D341Med (cell line): ENCODE measurements at places on chromosomes 2 and 18.

DNA sequence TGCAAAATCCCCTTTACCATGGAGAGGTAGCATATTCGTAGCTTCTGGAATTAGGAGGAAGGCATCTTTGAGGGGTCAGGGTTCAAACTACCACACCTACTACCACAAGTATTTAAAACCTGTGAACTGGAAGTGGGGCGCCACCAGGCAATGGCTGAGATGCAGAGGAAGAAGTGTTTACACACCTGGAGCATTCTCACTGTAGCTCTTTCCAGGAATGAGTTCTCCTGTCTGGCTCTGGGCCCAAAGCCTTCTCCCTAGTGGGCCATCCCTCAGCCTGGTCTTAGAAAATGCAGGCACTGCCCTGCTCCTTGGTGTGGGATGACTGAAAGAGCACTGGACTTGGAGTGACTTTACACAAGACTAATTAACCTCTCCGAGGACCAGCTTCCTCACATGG, 30.7 kb upstream of the FOXI3 start:
- DNase-seq: no peak

GRCh38 chr18:43662657-43663056, 385.4 kb upstream of the SYT4 start:
- no peak for DNase-seq

DNA sequence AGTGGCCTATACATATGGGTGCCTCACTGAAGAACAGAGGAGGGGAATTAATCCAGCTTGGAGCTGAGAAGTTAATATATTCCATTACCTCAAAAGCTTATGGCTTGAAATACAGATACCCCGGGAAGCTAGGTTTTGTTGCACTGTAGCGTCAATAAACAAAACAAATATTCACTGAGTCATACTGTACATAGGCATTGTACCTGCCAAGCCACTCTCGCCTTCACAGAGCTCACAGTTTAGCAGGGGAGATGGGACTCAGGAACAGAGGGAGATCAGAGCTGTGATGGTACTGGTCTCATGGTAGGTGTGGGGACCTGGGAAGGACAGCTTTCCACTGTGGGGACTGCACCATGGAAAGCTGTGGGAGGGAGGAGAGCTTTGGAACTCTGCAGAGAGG, 111.2 kb upstream of the ST6GAL2 start:
- no peak for DNase-seq

- DNase-seq: no peak
Measured at GRCh38 chr18:56962322-56962721, 184.6 kb upstream of the BOD1L2 start.

- DNase-seq: no peak
Measured at GRCh38 chr2:136086253-136087016, 31.5 kb downstream of the CXCR4 start.

GRCh38 chr2:146997488-146997887, 847.3 kb upstream of the ACVR2A start:
- DNase-seq: no peak

- no peak for DNase-seq
Measured at GRCh38 chr2:21412944-21413443, 289.2 kb downstream of the TDRD15 start.

- no peak for DNase-seq
Measured at GRCh38 chr2:112725545-112726457, 5.0 kb downstream of the NT5DC4 start.

DNA sequence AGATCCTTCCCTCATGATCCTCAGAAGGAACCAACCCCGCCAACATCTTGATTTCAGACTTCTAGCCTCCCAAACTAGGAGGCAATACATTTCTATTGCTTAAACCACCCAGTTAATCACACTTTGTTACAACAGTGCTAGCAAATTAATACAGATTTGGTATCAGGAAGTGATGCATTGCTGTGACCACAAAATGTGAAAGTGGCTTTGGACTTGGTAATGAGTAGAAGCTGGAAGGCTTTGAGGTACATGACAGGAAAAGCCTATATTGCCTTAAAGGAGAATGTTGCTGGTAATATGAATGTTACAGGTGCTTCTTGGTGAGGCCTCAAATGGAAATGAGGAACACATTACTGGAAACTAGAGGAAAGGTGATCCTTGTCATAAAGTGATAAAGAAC, 260.3 kb downstream of the SATB2 start:
- DNase-seq: no peak

DNA sequence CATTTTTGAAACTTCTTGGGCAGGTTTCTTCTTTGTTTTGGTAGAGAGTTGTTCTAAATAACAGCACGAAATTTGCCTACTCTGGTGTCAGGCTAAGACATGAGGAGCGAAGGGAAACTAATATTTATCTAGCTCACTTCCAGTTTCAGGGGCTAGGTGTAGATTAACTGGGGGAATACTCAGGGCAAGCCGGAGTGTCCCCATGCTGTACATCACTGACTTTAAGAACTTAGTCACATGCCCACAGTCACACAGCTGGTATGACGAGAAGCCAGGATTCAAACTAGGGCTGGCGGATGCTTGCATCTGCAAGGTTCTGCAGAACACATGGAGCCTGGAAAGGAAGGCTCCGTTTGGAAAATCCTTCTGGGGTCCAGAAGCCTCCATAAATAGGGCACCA, 133.3 kb downstream of the ALPK2 start:
- no peak for DNase-seq

DNA sequence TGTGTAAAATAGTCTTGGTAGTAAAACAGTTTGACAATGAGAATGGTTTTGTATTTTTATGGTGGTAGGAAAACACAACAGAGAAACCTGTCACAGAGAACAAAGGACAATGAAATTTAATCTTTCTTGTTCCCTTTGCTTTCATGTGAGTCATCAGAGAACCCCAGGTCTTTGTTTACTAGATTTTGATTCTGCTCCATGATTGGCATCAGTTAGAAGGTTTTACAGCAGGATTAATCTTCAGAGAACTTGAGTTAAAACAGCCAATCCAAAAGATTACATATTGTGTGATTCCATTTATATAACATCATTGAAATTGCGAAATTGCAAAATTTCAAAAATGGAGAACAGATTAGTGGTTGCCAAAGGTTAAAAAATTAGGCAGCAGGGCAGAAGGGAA, 2.5 kb downstream of the APLF start:
- DNase-seq: no peak

DNA sequence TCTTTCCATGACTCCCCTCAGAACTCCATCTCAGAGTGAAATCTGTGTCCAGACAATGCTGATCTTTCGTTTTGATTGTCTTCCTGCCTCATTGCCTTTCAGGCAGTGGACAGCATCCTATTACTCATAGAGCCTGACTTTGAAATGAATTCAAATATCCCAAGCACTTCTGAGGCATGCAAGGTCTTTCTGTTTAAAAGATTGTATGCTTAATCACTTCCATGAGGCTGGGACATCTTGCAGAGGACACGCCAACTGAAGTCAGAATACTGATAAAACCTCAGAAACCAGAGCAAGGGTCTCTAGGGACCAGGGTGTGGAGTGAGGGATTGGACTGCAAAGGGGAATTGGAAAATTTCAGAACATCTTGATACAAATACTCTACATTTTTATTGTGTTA, 836.5 kb upstream of the ID2 start:
- no peak for DNase-seq

GRCh38 chr18:24010673-24011072, 3.9 kb upstream of the TTC39C start:
- no peak for DNase-seq

DNA sequence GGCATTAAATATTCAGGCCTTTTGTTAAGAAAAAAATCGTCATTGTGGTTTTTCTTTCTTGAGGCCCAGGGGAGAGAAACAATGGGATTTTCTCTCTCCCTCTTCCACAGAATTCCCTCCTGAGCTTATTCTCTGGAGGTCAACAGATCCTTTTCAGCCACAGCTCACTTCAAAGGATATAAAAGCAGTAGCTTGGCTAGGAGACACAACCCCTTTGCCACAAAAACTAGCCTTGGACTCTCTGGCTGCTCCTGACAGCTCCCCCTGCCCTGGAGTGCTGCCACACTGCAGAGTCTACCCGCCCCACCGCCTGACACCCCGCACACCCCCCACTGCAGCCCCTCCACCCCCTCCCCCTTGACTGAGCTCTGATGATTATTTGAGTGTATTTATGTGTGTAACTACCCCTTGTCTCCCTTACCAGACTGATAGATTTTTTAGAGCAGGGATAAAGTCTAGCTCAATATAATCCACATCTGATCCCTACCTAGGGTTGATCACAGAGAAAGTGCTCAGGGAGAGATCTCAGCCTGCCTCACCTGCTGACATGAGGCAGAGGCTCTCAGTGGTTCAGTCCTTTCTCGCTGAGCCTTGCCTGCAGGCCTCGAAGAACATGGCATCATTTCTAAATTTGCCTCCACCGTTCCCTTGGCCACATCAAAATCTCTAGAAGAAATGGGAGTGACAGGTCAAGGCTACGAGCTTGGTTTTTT, 132.2 kb upstream of the SP5 start:
- no peak for DNase-seq

DNA sequence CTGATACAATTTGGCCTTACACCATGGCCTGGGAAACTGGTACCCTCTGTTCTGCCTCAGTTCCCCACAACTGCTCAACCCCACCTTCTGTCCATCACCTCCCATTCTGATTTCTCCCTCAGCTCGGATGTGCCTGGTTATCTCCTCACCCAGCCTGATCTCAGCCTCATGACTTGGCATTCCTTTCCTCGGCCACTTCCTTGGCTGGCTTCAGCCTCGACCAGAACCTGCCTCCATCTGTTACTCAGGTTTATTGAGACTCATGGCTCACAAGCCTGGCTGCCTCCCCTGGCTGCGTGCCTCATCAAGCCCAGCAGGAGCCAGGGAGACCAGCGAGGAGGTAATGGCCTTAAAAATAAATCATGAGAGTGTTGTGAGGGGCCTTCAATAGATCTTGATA, 356.2 kb upstream of the SPRED2 start:
- DNase-seq: no peak

DNA sequence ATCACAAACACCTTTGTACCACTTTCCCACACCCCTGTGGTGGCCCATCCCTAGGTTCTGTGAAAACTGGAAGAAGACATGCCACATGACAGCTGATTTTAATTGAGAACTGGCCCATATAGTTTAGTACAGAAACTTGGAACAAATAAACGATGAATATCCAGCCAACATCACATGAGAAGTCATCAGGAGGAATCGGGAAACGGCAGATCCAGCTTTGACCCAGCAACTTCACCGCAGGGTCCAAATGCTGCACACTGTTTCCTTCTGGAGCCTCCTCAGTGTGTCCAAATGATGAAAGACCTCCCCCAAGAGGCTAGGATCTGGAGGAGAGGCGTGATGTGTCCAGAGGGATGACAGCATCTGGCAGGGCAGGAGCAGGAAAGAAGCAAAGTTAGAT, 75.5 kb downstream of the COPS8 start:
- no peak for DNase-seq

GRCh38 chr2:215717501-215718381, 281.9 kb upstream of the FN1 start:
- no peak for DNase-seq

- no peak for DNase-seq
Measured at GRCh38 chr18:11658989-11659388, 30.1 kb upstream of the GNAL start.

- no peak for DNase-seq
Measured at GRCh38 chr2:137182071-137182470, 416.7 kb downstream of the THSD7B start.

GRCh38 chr18:8324343-8325065, 284.7 kb upstream of the RAB12 start:
- no peak for DNase-seq

GRCh38 chr18:2894131-2894840, 47.5 kb downstream of the EMILIN2 start:
- DNase-seq: peak; percentile 16

DNA sequence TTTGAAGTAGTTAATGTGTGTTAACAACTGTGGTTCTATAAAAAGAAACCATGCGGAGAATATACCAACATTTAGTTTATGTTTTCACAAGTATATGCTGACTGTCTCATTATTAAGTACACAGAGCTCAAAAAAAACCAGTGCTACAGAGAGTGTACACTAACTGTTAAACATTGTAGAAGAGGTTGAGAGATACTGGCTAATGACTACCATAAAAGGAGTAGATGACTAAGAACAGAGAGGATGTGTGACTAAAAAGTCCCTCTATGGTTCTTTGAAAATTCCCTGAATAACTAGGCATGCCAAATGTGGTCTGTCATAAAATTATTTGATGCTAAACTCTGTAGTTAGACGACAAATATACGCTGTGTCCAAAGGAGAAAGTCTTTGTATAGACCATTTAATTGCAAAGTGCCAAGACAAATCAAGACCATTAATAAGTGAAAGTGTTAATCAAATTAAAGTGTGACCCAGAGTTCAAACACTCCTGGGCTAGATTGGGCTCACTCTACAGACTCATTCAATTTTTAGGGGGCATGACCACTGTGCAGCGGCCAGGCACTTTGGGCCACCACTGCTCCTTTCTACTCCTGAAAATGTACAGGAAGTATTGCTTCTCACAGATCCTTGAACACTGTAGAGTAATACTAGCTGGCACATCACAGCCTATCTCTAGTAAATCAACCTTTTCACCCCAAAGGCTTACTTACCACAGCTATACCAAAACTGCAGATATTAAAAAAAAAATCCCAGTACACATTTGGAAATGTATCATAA, 45.1 kb upstream of the SERTAD2 start:
- DNase-seq: no peak

DNA sequence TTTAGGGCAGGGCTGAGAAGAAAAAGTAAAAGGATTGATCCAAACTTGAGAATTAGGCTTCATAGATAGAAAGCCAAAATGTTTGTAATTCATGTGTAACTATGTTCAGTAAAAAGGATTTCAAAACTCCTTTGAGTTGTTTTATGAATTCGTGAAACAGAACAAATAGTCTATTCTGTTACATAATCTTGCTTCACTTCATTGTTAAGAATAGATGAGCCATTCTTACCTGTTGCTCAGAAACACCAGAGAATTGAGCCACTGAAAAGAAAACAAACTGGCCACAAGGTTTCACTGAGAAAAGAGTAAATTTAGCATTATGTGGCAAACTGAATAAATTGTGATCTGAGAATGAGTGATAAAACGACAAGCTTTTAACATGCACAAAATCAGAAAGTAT, 4.5 kb upstream of the ITPRID2 start:
- DNase-seq: no peak

DNA sequence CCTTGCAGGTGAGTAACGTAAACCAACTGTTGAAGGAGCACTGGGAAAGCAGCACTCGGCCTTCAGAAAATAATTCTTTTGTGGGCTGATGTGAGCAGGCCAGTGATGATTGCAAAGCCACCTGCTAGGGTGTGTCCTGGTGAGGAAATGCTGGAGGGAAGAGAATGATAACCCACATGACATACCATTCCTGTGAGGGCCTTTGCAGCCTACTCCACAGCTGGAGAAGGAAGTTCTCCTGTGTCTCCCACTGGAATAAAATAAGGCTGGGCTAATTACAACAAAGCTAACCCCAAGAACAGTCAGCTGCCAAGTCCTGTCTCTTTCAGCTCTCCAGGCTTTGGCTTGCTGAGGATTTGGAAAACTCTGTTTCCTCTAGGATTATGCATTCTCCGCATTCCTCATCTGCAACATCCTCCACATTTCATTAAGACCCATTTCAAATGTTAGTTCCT, 16.7 kb upstream of the DSG1 start:
- DNase-seq: no peak

DNA sequence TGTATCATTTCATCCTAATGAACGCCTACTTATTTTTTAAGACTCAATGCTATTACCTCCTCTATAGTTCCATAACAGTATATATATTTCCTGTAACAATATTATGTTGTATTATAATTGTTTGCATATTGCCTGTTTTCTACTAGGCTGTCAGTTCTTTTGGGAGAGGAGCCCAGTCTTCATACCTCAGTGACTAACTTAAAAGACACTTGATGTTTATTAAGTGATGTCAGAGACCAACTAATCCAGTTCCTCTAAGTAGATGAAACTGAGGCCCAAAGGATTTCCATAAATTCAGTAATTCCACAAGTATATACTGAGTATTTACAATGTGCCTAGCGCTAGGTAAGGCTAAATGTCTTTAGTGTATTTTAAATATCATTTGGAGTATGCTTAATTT, 48.9 kb upstream of the AAK1 start:
- DNase-seq: no peak
